ENCODE measurements at places on chromosomes 2 and 18. TPM values are rescaled to one million over a fixed set of nuclear protein-coding genes. Genes with fewer than 3 reads are reported as not detected.

DNA sequence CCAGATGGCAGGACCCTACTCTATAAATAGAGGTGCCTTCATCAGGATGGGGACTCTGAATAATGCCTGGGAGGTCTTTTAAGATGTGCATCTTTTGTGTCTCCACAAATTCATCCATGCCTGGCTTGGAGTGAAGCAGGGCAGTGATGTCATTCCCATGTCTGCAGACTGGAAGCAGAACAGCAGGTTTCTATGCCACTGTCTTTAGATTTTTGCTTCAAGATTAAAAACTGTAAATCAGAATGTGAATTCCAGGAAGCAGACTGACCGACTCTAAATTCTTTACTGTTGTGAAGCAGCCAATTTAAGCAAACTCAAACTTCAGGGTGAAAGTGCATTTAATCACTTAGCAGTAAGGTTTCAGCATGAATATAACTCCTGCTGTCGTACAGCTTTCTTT, 159.3 kb downstream of the SCG2 start:
- no peak for DNase-seq

DNA sequence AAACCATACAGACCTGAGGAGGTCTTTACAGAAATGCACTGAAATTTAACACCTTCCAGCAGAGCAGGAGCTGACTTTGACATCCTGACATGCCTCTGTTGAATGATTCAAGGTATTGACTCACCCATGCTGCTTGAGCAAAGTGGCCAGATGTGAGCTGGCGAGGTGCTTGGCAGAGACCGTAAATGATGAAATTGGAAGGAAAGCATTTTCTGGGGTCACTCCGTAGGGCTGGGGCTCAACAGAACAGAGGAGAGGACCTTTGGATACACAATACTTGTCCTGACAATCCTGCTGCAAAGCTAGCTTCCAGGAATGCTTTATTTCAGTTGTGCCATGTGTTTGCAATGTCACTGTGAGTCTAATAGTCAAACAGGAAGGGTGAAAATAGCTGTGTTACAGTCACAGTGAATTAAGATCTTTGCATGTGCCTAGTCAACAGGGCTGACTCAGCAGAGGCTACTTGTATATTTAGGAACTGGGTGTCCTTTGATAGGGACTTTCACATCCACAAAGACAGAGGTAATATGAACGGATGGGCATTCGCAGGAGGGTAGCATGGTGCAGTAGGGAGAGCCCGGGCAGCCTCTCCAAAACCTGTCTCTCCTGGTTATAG, 31.6 kb upstream of the NCK2 start:
- DNase-seq = no peak

GRCh38 chr2:234979204-234980167, 27.7 kb downstream of the SH3BP4 start:
- DNase-seq = no peak

- no peak for DNase-seq
Measured at GRCh38 chr2:234193977-234194563, 143.6 kb downstream of the SPP2 start.

DNA sequence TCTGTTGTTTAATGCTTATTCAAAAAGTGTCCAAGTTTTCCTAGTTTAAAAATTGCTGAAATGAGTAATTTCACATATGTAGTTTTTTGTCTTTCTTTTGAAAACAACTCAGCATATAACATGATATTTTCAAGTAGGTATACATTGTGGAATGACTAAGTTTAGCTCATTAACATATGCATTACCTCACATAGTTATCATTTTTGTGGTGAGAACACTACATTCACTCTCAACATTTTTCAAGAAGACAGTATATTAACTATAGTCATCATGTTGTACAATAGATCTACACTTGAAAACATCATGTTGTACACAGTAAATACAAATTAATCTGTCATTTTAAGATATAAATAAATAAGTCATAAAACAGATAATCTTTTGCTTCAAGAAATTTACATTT, 340.0 kb downstream of the CCDC85A start:
- no peak for DNase-seq

- no peak for DNase-seq
Measured at GRCh38 chr2:172090044-172090961, 5.0 kb downstream of the DLX1 start.

SATB2 gene
- 532 TPM for total RNA-seq

PIEZO2 gene
- 8.0 TPM for total RNA-seq

ARHGAP15 gene
- 14.2 TPM for total RNA-seq
